Adrenal gland (tissue), 19 donors: ENCODE measurements at places on chromosomes 7 and 10. TPM values are rescaled to one million over a fixed set of nuclear protein-coding genes. Genes with fewer than 3 reads are reported as not detected.

GRCh38 chr10:110499796-110500514, 2.2 kb downstream of the DUSP5 start:
- no peaks in the 10 kb centered on the region for H3K27me3 ChIP-seq
- no peaks in the 10 kb centered on the region for H3K36me3 ChIP-seq
- no peak overlapping the region for H3K4me3 ChIP-seq

DNA sequence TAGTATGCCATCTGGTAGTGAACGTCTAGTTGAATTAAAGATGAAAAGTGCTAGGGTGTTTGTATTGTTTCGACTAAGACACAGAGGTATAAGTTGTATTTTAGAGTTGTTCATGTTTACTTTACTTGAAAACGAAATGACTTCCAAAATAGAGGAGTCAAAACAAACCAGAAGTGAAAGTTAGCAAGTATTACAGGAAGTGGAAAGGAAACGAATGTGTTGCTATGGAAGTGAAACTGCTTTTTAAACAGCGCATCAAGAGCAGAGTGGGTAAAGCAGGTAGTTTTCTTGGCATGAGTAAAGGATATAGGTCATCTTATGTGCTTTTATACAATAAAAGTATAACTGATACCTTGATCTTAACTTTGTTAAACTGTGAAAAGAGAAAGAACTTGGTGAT, 20.0 kb upstream of the GALNTL5 start:
- DNase-seq, result no peak
- no peaks in the 10 kb centered on the region for H3K4me1 ChIP-seq
- H3K4me3 ChIP-seq, result no peak overlapping the region
- H3K27me3 ChIP-seq, result no peaks in the 10 kb centered on the region
- H3K27ac ChIP-seq, result peak overlapping the region; percentile 66

GRCh38 chr10:64760371-64760770, 1239.2 kb downstream of the REEP3 start:
- no peak overlapping the region for H3K27ac ChIP-seq
- H3K4me1 ChIP-seq, result no peaks in the 10 kb centered on the region
- DNase-seq, result no peak
- no peaks in the 10 kb centered on the region for H3K27me3 ChIP-seq
- H3K36me3 ChIP-seq, result no peaks in the 10 kb centered on the region

DNA sequence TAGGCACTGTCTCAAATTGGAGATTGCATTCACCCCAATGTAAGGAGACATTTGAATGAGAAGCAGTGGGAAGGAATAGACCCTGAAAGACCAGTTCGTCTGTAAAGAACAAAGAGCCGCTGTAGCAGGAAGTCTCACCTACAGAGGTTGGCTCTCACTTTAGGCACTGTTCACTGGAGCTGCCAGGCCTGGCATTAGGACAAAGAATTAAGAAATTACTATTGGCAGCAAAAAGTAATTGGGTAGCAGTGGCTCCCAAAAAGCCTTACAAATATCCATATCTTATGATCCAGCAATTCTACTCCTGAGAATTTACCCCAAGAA, 10.5 kb upstream of the TEX36 start:
- no peaks in the 10 kb centered on the region for H3K36me3 ChIP-seq
- no peaks in the 10 kb centered on the region for H3K27me3 ChIP-seq
- no peak overlapping the region for H3K4me3 ChIP-seq
- no peak for DNase-seq
- no peaks in the 10 kb centered on the region for H3K4me1 ChIP-seq
- no peak overlapping the region for H3K27ac ChIP-seq

CFTR gene
- total RNA-seq, result not detected

CALY gene
- 17.8 TPM for total RNA-seq

DKK1 gene
- total RNA-seq, result not detected

NXPH1 gene
- 56.6 TPM for total RNA-seq

DNA sequence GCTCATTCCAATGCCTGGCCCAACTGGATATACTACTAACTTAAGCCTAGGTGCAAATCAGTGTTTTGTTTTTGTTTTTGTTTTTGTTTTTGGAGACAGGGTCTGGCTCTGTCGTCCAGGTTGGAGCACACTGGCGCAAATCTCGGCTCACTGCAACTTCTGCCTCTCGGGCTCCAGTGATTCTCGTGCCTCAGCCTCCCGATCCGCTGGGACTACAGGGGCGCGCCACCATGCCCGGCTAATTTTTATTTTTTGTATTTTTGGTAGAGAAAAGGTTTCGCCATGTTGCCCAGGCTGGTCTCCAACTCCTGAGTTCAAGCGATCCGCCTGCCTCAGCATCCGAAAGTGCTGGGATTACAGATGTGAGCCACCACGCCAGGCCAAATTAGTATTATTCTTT, 1.6 kb downstream of the PPP3CB start:
- peaks cover 22% of the 10 kb centered on the region for H3K4me1 ChIP-seq
- H3K36me3 ChIP-seq, result no peaks in the 10 kb centered on the region
- H3K4me3 ChIP-seq, result peak overlapping the region; percentile 81
- no peak overlapping the region for H3K27ac ChIP-seq

GRCh38 chr10:22322641-22323160, 1.8 kb downstream of the BMI1 start:
- no peaks in the 10 kb centered on the region for H3K36me3 ChIP-seq
- H3K4me1 ChIP-seq, result peaks cover 53% of the 10 kb centered on the region
- no peak for DNase-seq
- no peak overlapping the region for H3K27ac ChIP-seq

GRCh38 chr7:6409091-6409490, 38.7 kb downstream of the DAGLB start:
- no peak overlapping the region for H3K4me3 ChIP-seq
- H3K27me3 ChIP-seq, result no peaks in the 10 kb centered on the region
- no peaks in the 10 kb centered on the region for H3K4me1 ChIP-seq
- no peak overlapping the region for H3K27ac ChIP-seq
- H3K36me3 ChIP-seq, result peaks cover 92% of the 10 kb centered on the region

GRCh38 chr10:62492012-62492869, 118.1 kb downstream of the ZNF365 start:
- no peak overlapping the region for H3K27ac ChIP-seq
- no peak overlapping the region for H3K4me3 ChIP-seq
- no peaks in the 10 kb centered on the region for H3K4me1 ChIP-seq
- H3K27me3 ChIP-seq, result no peaks in the 10 kb centered on the region

EGFR gene
- 91.3 TPM for total RNA-seq

TMEM196 gene
- total RNA-seq, result 0.10 TPM

AOAH gene
- total RNA-seq, result 16.8 TPM

GRCh38 chr10:34236931-34237330, 578.2 kb downstream of the PARD3 start:
- H3K36me3 ChIP-seq, result no peaks in the 10 kb centered on the region
- H3K4me1 ChIP-seq, result no peaks in the 10 kb centered on the region
- H3K4me3 ChIP-seq, result no peak overlapping the region
- no peak for DNase-seq

DNA sequence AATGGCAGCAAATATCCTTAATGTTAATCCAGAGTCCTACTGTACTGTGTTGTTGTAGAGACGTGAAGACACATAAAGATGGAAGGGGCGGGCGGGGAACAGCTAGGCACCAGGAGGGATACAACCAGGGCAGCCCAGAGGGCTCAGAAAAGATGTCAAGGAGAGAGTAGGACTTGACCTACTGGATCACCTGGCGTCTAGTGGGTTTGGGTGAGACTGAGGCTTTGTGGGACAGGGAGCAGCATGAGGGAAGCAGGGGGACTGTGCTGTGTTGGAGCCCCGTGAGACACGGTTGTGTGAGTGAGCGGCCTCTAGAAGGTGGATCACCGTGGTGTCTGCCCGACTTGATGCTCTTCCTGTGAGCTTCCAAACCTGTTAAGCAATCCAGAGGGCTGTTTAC, 68.0 kb downstream of the PTPRE start:
- H3K4me3 ChIP-seq, result no peak overlapping the region
- no peak overlapping the region for H3K27ac ChIP-seq
- DNase-seq, result peak; percentile 18

IPMK gene
- total RNA-seq, result 6.3 TPM

HKDC1 gene
- under 0.01 TPM for total RNA-seq

TMEM270 gene
- not detected for total RNA-seq

DNA sequence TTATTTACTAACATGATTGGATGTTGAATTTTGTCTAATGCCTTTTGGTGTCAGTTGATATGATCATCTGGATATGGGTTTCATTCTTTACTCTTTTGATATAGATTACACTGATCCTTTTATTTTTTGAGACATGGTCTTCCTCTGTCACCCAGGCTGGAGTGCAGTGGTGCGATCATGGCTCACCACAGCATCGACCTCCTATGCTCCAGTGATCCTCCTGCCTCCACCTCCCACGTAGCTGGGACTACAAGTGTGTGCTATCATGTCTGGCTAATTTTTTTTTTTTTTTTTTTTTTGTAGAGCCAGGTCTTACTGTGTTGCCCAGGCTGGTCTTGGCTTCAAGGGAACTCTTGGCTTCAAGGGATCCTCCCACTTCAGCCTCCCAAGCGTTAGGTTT, 27.1 kb downstream of the BMS1 start:
- no peak overlapping the region for H3K27ac ChIP-seq
- peaks cover 7% of the 10 kb centered on the region for H3K4me1 ChIP-seq
- no peaks in the 10 kb centered on the region for H3K27me3 ChIP-seq
- no peak for DNase-seq
- no peak overlapping the region for H3K4me3 ChIP-seq

GRCh38 chr10:119545310-119545709, 2.8 kb upstream of the RGS10 start:
- H3K36me3 ChIP-seq, result no peaks in the 10 kb centered on the region
- H3K4me1 ChIP-seq, result peaks cover 10% of the 10 kb centered on the region
- no peak overlapping the region for H3K4me3 ChIP-seq

GRCh38 chr10:104323760-104324201, 14.5 kb downstream of the ITPRIP start:
- no peak overlapping the region for H3K4me3 ChIP-seq
- no peaks in the 10 kb centered on the region for H3K36me3 ChIP-seq
- H3K27me3 ChIP-seq, result no peaks in the 10 kb centered on the region

GRCh38 chr10:19699299-19699698, 116.9 kb upstream of the PLXDC2 start:
- no peaks in the 10 kb centered on the region for H3K27me3 ChIP-seq
- no peak overlapping the region for H3K4me3 ChIP-seq
- H3K27ac ChIP-seq, result no peak overlapping the region

OR2A42 gene
- 0.11 TPM for total RNA-seq

PAX4 gene
- total RNA-seq, result not detected

GRCh38 chr7:33762911-33763306, 142.4 kb upstream of the BMPER start:
- H3K4me3 ChIP-seq, result no peak overlapping the region
- DNase-seq, result no peak
- H3K27me3 ChIP-seq, result no peaks in the 10 kb centered on the region
- H3K27ac ChIP-seq, result no peak overlapping the region
- H3K4me1 ChIP-seq, result peaks cover 12% of the 10 kb centered on the region

DGKI gene
- 0.12 TPM for total RNA-seq

DNA sequence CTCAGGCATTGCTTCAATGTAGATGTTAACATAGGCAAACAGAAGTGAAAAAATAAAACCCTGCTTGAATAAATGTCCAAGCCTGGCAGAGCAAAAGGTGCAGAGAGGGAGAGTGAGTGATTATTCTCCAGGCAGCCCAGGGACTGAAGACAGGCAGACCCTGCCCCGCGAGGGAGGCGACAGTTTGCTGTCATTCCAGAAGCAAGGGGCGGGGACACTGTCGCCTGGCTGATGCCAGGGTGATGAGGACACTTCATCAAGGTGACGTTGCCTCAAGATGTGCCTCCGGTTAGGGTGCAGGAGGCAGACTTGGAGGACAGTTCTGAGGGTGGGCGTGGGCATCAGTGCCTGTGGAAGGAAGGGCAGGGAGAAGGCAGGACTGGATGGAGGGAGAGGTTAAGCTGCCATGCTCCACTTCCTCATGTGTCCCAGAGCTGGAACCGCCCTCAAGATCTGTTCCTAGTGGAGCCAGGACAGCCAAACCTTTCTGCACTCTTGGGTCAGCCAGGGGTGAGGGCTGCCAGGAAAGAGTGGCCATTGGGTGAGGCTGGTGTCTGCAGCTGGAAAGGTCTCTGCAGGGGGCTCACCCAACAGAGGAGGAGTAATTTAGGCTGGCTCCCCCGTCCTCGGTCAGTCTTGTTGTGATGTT, 560.5 kb upstream of the MKI67 start:
- no peak overlapping the region for H3K27ac ChIP-seq
- no peaks in the 10 kb centered on the region for H3K27me3 ChIP-seq
- no peaks in the 10 kb centered on the region for H3K4me1 ChIP-seq
- H3K4me3 ChIP-seq, result no peak overlapping the region
- DNase-seq, result no peak
- H3K36me3 ChIP-seq, result no peaks in the 10 kb centered on the region

DNA sequence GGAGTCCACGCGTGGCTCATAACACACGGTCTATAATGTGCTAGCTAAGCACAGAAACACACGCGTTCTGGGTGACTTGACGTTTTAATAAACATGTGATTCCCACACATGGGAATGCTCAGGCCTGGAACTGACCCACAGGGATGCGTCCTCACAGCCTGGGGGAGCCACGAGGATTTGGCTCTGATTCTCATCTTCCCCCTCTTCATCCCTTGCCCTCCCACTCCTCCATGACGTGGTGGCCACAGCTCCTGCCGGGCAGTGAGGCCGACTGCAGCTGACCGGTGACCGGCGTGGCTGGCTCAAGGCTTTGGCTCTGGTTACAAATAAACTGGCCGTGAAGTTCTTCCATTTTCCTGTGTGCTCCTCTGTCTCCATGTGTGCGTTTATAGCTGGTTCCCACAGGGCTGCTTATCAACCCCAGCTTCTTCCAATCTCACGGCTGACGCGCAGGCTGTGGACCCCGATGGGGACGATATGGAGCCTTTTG, 40.9 kb upstream of the KLF6 start:
- DNase-seq, result no peak
- no peaks in the 10 kb centered on the region for H3K27me3 ChIP-seq
- no peak overlapping the region for H3K27ac ChIP-seq
- H3K4me1 ChIP-seq, result peaks cover 5% of the 10 kb centered on the region
- H3K36me3 ChIP-seq, result no peaks in the 10 kb centered on the region
- no peak overlapping the region for H3K4me3 ChIP-seq

ASAH2 gene
- 0.83 TPM for total RNA-seq

GRCh38 chr7:143379611-143380259, 1.4 kb upstream of the ZYX start:
- H3K4me1 ChIP-seq, result peaks cover 7% of the 10 kb centered on the region
- DNase-seq, result no peak
- H3K36me3 ChIP-seq, result peaks cover 4% of the 10 kb centered on the region
- no peak overlapping the region for H3K4me3 ChIP-seq
- H3K27ac ChIP-seq, result no peak overlapping the region
- no peaks in the 10 kb centered on the region for H3K27me3 ChIP-seq

DNA sequence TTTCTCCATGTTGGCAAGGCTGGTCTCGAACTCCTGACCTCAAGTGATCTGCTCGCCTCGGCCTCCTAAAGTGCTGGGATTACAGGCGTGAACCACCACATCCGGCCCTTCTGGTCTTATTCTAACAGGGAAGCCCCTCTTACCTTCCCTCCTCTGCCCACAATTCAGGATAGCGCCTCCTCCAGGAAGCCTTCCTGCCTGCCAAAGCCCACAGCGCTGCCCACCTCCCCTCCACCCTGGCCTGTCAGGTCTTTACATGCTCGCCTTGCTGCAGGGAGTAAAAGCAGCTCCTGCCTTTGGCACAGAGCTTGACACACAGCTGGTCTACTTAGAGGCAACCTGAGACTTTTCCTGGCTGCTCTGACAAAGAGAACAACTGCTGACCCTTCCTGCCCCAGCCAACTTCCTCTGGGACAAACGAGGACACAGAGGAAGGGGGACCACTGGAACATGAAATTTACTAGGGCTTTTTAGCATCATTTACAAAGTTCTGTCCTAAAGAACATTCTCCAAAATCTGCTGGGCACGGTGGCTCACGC, 13.2 kb downstream of the MLXIPL start:
- H3K4me1 ChIP-seq, result peaks cover 14% of the 10 kb centered on the region
- no peak overlapping the region for H3K4me3 ChIP-seq
- H3K36me3 ChIP-seq, result no peaks in the 10 kb centered on the region
- no peaks in the 10 kb centered on the region for H3K27me3 ChIP-seq
- DNase-seq, result no peak
- no peak overlapping the region for H3K27ac ChIP-seq

GRCh38 chr10:93716766-93717165, 14.4 kb upstream of the FRA10AC1 start:
- H3K36me3 ChIP-seq, result no peaks in the 10 kb centered on the region
- no peak for DNase-seq
- no peak overlapping the region for H3K27ac ChIP-seq
- no peaks in the 10 kb centered on the region for H3K4me1 ChIP-seq
- no peak overlapping the region for H3K4me3 ChIP-seq
